M059J (cell line): ENCODE measurements at places on chromosomes 3 and 15. TPM values are rescaled to one million over a fixed set of nuclear protein-coding genes. Genes with fewer than 3 reads are reported as not detected.

DNA sequence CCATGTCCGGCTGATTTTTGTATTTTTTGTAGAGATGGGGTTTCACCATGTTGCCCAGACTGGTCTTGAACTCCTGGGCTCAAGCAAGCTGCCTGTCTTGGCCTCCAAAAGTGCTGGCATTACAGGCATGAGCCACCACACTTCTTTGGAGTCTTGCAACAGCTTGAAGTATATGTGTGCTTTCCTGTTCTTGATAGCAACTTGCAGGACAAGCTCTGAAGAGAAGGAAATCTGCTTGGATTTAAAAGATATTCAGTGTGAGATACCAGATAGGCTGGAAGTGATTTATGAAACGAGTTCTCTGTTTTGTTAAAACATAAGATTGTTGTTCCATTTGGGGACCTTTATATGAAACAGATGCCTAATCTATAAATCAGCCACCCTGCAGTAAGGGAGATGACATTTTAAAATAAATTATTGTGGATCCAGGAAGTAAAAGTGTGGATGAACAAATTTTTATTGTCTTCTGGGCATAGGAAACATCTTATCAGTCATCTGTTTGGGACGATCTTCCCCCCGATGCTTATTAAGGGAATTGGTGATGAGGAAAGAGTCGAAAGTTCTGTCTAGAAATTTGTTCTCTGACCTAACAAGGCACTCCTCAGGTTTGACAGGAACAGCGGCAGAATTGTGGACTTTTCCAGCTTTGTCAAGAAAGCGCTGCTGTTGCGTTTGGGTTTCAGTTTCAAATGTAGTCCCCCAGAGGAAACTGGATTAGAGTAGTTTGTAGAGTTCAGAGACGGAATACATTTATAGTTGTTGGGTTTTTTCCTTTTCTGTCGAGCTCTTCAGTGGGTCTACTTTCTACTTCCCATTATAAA, 53.7 kb upstream of the MAGI1 start:
- DNase-seq: no peak

DNA sequence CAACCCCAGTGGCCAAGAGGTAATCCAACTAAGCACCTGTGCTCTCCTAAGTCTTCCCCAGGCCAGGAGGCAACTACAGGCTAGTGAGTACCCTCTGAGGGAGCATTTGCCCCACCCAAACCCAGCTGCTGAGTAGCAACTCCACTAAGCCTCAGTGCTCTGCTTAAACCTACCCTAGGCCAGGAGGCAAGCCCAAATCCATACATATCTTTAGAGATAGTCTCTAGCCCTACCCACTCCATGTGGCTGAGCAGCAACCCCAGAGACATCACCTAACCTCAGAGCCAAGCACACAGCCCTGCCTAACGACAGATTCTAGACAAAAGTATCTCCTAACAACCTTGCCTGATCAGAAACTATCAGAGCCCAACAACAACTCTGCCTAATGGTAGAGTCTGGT, 132.8 kb upstream of the TTC14 start:
- no peak for DNase-seq

- DNase-seq: no peak
These were observed 247.2 kb downstream of the SLC9A9 start for GRCh38 chr3:143600756-143601718.

DNA sequence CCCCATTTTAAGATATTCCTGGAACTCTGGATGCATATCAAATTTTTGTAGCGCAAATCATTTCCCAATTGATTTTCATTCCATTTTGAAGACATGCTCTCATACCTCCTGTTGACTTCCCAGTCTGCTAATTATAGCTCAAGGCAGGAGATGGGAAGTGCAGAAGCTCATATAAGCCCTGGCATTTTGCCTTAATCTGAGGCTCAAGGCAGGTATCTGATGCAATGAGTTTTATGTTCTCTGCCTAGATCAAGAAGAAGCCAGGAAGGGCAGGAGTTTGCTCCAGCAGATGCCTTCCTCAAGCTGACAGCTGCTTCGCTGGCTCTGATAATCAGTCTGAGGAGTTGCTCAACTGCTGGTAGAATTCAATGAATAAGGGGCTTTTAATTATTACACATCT, 65.6 kb upstream of the NEDD4 start:
- no peak for DNase-seq

- DNase-seq: peak; percentile 7
These were observed 844.5 kb downstream of the TBL1XR1 start for GRCh38 chr3:176352716-176353334.

DNA sequence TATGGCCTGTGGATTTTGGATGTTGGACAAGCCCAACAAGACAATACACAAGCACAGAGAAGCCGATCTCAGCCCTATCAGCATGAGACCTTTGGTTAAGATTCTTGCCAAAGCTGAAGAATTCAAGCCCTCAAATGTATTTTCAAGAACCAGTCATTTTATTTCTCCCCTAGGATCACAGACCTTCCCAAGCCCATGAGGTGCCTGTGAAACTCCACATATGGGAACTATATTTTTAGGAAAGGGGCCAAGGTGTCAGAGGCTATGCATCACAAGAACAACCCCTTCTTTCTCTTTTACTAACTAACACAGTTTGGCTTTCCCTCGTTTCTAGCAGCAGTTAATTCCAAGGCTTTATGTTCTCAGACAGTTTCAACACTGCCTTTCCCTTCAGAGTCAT, 364.5 kb downstream of the MAGI1 start:
- DNase-seq: no peak

DNA sequence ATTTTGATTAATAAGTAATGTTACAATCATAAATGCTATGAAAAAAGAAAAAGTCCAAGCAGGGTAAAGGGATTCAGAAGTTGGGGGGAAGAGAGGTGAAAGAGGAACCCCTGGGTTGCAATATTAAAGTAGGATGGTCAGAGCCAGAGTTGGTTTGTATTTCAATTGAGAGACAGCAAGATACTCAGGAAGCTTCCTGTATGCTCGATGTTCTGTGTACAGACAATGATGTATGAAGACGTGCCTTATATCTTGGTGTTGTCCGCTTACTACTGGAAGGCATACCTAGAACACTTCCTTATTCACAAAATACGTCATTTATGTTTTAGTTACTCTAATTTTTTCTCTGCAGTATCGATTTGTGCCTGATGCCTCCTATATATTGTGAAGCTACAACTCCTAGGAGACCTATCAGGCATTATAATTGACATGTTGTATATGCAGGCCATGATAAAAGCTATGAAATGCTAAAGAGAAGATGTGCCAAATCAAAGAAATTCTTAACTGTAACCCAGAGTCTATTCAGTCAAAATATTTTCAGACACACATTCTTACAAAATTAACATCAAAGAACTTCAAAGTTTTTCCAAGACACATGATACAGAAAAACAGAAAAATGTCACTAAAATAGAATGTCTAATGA, 87.5 kb downstream of the TBL1XR1 start:
- no peak for DNase-seq

DNA sequence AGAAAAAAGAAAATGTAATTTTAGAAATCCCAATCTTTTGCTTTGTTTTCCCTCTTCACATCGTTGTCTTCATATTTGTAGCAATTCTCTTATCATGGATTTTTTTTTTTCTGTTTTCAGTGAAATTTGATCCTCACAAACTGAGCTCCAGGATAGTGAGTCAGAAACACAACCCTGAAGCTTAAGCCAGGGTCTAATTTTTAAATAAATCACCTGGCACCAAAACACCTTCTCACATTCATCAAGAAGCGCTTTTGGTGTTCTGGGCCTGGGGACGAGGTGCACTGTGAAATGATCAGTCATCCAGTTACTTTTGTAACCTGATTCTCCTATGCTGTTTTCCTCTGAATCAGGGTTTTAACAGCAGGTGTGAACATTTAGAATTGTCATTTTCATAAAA, 87.7 kb downstream of the REC114 start:
- DNase-seq: no peak

DNA sequence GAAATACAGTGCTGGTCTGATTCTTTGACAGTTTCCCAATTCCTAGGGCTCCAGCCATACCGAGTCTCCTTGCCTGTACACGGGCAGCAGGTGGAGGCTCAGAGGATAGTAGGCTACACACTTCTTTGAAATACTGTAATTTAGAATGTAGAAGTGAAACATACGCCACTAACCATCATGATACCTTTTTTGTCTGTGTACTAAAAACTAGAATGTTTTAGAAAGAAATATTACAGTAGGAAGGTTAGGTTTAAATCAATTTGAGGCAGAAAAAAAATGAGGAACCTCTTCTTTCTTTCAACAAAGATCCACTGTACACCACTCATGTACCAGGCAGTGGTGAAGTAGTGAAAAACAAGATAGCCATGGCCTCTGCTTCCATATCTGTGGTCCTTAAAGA, 354.7 kb downstream of the MCTP2 start:
- no peak for DNase-seq

DNA sequence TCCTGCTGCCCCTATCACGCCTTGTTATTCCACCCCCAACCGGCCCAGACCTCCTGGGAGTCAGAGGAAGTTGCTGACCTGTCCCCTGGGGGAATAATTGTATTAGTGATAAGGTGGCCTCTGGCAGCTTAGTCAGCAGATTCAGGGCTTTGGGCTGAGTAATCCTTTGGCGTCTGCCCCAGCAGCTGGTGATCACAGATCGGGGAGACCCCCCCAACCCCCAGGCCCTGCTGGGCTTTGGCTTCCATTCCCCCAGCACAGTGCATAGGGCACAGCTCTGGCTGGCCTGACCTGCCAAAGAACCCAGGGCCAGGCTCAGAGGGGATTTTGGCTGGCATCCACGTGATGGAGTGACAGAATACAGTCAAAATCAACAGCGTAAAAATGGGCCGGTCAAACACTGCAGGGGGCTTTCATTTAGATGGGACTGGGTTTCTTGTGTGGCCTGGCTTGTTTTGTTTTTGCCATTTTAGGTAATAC, 3.9 kb upstream of the NR2E3 start:
- DNase-seq: peak; percentile 84

GRCh38 chr3:10182950-10183349, 18.2 kb downstream of the IRAK2 start:
- DNase-seq: no peak

DNA sequence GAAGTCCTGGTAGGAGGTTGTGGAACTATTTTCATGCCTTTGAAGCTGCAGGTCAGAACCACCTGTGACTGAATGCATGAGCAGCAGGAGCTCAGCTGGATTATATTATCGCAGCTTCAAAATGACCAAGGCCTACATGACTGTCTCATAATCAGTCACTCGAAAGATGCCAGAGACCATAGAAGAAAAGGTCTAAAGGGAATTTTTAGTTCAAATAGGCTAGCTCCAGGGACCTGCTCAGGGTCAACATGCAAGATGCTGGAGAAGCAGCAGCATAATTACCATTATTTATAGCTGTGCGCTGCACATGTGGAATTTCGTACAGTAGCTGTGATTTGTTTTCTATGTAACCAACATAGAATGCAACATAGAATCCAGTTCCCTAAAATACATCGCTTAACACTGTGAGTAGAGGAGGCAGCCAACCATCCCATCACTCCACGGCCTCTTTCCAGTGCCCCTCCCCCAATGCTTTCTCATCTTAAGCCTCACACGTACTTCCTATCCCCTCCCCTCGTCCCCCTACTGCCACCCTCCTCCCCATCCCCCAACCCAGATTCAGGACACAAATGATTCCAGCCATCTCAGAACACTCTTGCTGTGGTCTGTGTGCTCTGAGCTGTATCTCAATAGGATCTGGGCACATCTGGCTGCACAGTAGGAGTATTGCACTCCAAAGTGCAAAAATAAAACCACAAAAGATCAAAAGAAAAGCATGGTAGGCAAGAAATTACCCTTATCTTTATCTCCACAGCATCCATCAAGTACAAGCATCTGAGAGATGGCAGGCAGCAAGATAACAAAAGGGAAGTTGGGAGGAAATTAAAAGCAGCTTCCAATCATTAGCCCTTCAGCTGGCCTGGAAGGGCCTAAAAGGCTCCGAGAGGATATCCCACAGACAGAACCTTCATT, 352.8 kb upstream of the SEMA6D start:
- no peak for DNase-seq

DNA sequence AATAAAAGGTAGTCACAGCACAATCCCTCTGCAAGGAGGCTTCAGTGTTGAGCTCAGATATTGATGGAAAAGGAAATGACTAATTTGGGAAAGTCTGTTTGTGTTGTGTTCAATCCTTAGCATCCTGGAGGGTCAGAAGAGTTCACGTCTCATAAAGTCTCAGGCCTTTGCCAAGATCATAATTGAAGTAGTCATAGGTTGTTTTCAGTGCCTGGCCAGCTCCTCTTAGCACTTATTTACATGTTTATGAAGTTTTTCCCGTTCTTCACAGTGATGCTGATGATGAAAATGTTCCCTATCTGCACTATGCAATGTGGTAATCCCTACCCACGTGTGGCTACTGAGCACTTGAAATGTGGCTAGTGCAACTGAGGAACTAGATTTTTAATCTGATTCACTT, 61.6 kb upstream of the TGFBR2 start:
- DNase-seq: peak; percentile 88

DNA sequence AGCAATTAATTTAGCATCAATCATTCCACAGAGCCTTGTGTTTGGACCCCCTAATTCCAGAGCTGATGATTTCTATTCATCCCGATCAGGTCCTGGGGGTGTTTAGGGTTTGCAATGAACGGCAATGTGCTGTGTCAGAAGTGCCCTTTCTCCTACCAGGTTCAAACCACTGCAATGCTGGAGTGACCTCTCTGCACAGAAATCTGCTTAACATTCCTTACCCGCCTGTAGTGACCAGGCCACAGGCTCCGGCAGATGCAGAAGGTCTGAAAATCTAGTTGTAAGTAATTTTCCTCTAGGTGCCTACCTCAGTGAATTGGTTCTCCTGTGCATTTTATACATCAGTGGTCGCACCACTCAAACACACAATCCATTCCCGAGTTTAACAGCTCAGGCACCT, 725.3 kb upstream of the CFAP20DC start:
- peak; percentile 64 for DNase-seq

GRCh38 chr15:38066612-38067011, 132.2 kb downstream of the TMCO5A start:
- no peak for DNase-seq

GRCh38 chr3:1971780-1972179, 126.9 kb upstream of the CNTN4 start:
- no peak for DNase-seq

SKIC8 gene
- total RNA-seq: 61.7 and 64.5 TPM in 2 replicates

LSMEM2 gene
- not detected in 2 replicates for total RNA-seq

C3orf49 gene
- total RNA-seq: not detected in 2 replicates

CLDN1 gene
- 1.5 and 1.8 TPM in 2 replicates for total RNA-seq

TMEM212 gene
- total RNA-seq: not detected in 2 replicates

ZBTB47 gene
- 5.0 and 5.5 TPM in 2 replicates for total RNA-seq

PEX11A gene
- total RNA-seq: 7.0 and 10.7 TPM in 2 replicates

SAMD7 gene
- total RNA-seq: not detected in 2 replicates

MYRIP gene
- 0.12 TPM in 1 of 2 replicates, not detected in the other for total RNA-seq

CALML4 gene
- 1.5 and 1.8 TPM in 2 replicates for total RNA-seq

FBXO40 gene
- not detected in 2 replicates for total RNA-seq

TRNT1 gene
- total RNA-seq: 5.2 and 11.5 TPM in 2 replicates
